ENCODE measurements at places on chromosomes 7 and 10.
A peak's percentile ranks its signal among the peaks of the same experiment; 100 is the strongest.

DNA sequence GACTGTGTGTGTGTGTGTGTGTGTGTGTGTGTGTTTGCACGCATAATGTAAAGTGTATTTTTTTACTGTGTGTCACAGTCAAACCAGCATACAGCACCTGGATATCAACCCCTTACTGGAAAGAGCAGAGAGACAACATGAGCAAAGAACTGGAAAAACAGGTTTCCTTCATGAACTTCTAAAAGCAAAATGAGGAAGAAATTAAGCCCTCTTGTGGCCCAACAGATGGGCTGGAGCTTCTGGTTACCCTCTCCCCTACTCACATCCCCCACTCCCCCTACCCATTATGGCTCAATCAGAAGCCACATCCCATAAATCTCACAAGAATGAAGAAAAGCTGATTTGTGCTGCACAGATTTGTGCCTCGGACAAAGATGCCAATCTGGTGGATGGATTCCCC is 36.2 kb downstream of the PDE1C start:
- peak; percentile 23 for DNase-seq

- DNase-seq: no peak
Observed at GRCh38 chr7:42934291-42934690, 2.1 kb downstream of the MRPL32 start.

GRCh38 chr7:30032310-30033125 is 4.3 kb downstream of the PLEKHA8 start:
- no peak for DNase-seq

DNA sequence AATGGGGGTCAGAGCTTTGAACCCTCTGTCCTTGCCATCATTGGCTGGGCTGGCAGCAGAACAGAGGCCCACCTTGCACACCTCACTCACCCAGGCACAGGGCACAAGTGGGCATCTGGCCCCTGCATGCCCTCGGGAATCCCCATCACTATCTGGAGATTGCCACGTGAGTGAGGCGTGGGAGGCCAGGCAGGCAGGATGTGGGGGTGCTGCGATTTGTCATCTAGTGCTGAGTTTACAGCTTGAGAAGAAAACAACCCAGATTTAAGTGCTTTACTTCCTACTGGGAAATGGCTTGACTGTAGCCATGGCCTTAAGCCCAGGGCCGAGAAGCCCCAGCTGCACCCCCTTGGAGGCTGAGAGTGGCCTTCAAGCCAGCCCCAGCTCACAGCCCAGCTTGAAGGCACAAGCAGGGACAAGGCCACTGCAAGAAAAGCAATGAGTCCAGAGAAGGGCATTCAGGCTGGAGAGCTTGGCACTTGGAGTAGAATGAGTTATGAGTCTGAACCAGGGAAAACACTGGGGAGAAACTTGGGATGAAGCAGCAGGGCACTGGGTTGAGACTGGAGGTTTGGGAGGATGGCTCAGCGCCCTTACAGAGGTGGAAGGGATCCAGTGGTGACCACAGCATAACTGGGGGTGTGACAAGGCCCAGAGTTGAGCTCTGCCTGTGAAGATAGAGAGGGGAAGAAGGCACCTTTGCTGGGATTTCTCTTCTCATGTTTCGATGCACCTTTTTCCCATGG is 123.0 kb downstream of the CXCL12 start:
- no peak for DNase-seq

DNA sequence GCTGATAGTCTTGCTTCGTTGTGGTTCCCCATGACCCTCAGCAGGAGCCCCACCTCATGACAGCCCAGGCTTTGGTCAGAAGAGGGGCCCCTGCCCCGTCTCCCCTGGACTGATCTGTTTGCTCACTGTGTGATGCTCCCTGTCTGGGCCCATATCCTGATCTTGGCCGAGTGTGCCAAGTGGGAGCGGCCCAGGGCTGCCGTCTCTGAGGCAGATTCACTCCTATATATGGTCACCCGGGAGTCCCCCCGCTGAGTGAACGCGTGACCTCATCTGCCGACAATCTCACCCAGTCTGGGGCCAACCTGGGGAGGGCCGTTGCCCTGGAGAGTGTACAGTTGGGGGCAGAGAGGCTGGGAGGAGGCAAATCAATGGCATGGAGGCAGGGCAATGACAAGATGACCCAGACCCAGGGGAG is 34.5 kb downstream of the PPIF start:
- no peak for DNase-seq

DNA sequence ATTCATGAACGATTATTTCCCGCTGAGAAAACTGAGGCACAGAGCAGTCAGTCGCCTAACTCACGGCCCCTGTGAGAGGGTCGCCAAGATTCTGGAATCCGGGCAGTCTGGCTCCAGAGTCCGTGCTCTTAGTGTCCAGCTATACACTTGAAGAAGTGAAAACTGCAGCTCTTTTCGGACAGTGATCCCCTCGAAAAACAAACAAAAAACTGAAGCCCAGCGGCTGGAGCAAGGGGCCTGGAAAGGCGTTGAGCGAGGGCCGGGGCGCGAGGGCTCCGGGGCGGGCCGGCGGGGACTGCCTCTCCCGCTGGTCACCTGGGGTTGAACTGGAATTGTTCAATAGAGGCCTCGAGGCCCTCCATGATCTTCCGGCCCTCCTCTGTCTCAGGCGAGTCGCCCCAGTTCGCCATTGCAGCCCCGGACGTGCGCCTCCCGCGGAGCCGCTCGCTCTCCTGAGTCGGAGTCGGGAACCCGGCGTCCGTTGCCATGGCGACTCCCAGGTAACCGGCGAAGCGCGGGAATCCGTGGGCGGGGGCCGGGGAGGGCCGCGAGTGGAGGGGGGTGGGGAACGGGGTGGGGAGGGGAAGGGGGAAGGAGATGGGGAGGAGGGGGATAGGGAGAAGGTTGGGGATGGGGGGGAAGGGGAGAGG is 881 bp downstream of the C10orf67 start:
- DNase-seq: peak; percentile 64

- DNase-seq: no peak
Observed at GRCh38 chr10:47246406-47247147, 53.4 kb upstream of the GDF10 start.

DNA sequence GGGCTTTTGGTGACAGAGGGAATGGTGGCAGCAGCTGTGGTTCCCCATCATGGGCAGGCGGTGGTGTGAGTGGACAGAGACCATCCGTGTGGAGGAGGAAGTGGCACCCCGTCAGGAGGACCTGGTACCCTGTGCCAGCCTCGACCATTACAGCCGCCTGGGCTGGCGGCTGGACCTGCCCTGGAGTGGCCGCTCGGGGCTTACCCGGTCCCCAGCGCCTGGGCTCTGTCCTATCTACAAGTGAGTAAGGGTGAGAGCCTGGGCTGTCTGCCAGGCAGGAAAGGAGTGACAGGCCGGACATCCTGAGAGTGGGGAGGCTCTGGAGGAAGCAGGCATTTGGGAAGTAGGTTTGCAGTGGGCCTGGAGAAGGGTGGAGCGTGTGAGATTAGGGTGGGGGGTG is 2.9 kb upstream of the ZNF467 start:
- DNase-seq: no peak

GRCh38 chr10:124517461-124517860 is 55.8 kb downstream of the LHPP start:
- no peak for DNase-seq

- DNase-seq: no peak
Observed at GRCh38 chr7:47458057-47458456, 123.9 kb downstream of the TNS3 start.

DNA sequence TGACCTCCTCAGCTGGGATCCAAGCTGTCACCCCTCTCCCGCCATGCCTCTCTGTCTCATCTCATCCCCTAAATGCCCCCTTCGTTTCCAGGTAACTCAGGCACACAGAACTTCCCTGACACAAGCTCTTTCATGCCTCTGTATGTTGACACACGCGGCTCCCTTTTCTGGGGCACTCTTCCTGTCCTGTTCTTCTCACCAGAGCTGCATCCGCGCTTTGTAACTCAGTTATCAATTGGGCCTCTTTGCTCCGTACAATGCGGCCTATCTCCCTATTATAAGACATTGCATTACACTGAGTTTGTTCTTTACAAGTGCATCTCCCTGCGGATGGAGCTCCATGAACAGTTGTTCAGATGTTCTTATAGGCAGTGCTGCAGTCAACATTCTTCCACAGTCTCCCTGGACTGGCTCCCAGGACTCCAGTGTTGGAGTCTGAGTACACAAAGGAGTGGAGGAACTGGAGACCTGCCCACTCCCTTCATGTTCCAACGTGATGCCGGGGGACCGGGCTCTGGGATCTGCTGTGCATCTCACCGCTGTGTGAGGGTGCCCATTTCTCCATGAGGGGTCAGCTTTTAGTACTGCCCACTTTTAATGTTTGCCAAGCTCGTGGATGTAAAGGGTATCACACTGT is 56.9 kb upstream of the TNS3 start:
- no peak for DNase-seq

GRCh38 chr10:113735913-113736312 is 15.6 kb upstream of the PLEKHS1 start:
- DNase-seq: no peak

GRCh38 chr10:118629211-118629610 is 33.8 kb upstream of the PRLHR start:
- DNase-seq: no peak

DNA sequence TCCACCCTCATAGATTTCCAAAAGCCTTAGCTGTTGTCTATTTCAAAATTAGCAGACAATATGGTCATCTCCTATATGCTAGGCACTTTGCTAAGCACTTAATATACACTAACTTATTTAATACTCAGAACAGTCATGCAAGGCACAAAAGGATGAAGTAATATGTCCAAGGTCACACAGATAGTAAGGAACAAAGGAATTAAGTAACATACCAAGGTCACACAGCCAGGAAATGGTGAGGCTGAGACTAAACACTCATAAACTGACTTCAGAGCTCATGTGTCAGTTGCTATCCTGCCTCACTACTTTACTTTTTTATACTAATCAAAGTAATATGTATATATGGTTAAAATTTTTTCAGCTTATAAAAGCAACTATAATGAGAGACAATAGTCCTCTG is 23.6 kb upstream of the HIBADH start:
- no peak for DNase-seq

GRCh38 chr7:5396542-5396941 is 27.1 kb downstream of the TNRC18 start:
- no peak for DNase-seq

DNA sequence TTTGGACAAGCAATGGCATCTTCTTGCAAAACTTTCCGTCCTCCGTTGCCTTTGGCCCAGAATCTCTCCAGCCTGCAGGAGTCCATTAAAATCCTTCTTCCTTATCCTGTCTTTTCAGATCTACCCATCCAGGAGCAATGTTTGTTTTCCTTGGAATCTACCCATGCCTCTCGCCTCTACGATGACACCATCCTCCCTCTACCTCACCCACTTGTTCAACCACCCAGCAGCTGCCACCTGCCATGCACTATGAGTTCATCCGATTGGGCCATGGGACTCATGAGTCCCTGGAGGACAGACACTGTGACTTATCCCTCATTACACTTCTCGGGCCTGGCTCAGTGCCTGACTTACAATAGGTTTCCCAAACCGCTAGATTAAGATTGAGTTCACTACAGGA is 26.8 kb upstream of the MGMT start:
- no peak for DNase-seq

GRCh38 chr7:119090851-119091250 is 866.3 kb downstream of the ANKRD7 start:
- DNase-seq: no peak

GRCh38 chr10:118171861-118172260 is 125.1 kb upstream of the RAB11FIP2 start:
- DNase-seq: no peak

GRCh38 chr10:112813866-112814591 is 136.0 kb upstream of the TCF7L2 start:
- no peak for DNase-seq

DNA sequence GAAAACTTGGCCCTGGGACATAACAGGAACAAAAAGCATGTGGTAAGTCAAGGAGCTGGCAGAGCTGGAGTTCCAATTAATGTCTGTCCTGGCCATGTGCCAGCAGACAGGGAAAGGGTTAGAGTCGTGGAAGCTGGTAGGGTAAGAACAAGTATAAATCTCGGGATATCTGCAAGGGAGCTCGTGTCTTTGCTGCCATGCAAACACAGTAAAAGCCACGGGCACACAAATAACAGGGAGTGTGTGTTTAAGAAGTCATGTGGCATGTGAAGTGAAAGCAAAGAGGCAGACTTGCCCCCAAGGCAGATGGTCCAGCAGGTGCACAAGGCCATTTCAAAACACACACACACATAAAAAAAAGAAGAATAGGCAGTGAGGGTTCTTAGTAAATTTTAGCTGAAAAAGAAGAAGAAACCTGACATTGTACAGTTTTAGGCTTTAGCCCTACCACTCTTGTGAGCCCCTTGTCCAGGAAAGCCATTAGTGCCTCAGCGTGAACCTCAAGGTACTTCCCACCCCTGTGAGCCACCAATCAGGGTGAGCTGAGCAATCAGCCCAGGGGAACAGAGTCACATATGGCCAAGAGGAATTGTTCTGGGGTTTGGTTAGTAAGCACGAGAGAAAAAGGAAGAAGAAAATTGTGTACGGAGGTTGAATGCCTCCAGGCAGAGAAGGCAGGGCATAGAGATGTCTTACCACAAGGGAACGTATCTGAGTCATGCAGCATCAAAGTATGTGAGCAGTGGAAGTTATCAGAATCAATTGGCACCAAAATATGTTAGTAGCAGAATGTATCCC is 32.8 kb upstream of the ARHGAP12 start:
- DNase-seq: no peak

GRCh38 chr7:69803699-69804516 is 205.6 kb downstream of the AUTS2 start:
- DNase-seq: no peak

DNA sequence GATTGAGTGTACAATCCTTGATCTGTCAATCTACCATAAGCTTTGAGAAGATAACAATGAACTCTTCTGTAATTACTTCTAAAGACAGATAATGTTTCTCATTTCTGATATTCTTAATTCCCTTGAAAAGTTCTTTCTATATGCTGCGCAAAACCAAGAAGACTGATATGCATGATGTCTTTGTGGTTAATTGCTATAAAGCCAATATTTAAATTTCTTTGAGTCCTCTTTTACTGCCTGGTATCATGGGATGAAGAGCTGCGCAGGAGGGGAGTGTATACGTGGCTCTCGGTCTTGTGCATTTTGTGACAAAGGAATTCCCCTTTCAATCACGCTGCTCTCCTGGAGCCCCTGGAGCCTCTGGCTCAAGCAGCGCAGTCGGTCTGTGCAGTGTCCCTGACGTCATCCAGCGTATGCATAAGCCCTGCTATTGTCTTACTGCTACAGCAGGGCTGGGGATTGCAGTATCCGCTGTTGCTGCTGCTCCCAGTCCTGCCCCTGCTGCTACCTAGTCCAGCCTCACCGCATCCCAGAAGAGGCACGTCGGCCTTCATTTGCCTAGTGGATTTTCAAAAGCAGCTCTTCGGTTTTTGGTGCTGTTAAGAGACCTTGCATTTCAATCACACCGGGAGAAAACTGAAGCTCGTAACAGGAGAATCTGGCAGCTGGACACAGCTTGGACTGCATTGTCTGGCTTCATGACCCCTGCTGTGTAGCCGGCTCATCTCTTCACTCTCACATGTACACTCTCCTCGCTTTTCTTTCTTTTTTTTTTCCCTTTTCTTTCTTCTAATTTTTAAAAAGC is 66.7 kb downstream of the ST7 start:
- peak; percentile 65 for DNase-seq

- DNase-seq: no peak
Observed at GRCh38 chr10:91054325-91054724, 133.4 kb upstream of the ANKRD1 start.

All from renal cortex interstitium (tissue), 15 donors.